Stimulated activated CD4-positive, alpha-beta T cell treated with anti-CD3 and anti-CD28 coated beads, Interleukin-1b, Interleukin-23, amount 100 ng/mL, for 1 hour (primary cell): ENCODE measurements at places on chromosomes 11 and 22.

DNA sequence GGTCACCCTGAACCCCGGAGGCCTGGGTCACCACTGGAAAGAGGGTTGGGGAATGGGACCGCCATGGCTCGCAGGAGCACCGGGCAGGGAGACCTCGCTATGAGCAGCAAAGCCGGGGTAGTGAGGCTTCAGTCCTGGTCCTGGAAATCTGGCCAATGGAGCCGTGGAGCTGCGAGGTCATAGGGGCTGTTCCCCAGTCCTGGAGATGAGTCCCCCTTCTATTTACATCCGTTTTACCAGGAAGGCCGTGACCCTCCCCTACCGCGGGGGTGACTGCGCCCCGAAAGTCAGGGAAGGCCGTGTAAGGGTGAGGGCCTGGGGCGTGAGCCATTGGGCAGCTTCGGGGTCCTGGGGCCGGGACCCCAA is 449 bp downstream of the PIDD1 start:
- DNase-seq = no peak

DNA sequence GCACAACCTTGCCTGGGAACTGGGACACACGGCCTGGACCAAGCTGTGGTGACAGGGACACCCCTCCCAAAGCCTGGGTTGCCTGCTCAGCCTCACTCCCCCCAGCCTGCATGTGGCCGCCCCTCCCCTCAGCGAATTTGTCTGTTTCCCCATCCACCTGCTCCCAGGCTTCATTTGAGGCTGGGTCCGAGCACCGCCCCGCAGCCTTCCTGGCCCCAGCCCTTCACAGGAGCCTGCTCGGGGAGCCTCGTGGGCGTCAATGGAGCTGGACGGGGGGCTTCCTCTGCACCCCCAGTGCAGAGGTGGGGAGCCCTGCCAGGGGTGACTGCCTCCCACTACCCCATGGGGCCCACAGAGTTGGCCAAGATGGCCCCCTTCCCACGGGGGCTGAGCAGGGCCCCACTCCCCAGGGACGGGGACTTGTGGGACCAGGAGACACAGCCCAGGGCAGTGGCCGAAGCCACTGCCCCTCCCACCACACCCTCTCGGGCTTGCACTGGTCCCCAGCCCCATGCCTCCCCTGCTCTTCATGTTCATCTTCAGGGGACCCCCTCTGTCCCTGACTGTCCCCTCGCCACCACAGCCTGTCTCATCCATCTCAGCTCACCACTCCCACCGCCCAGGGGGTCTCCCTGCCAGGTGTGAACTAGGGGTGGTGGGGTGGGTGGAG is 91.7 kb downstream of the WNT7B start:
- no peak for DNase-seq

- DNase-seq = no peak
These were observed 3.0 kb downstream of the PKP3 start for GRCh38 chr11:396948-397548.

DNA sequence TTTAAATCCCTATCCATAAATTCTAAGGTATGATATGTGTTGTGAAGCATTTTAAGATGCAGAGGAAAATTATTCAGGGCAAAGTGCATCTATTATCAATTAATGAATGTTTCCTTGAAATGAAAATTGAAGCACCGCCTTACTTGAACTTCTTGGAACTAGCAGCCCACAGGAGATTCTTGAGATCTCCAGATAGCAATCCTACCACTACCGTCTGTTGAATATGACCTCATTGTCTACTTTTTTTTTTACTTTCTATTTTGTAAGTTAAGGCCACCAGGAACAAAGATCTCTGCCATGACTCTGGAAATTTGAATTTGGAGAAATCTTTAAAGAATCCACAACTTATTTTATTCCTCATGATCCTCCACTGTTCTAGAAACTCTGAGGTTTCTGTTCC is 808.7 kb downstream of the KCNA4 start:
- DNase-seq = no peak

DNA sequence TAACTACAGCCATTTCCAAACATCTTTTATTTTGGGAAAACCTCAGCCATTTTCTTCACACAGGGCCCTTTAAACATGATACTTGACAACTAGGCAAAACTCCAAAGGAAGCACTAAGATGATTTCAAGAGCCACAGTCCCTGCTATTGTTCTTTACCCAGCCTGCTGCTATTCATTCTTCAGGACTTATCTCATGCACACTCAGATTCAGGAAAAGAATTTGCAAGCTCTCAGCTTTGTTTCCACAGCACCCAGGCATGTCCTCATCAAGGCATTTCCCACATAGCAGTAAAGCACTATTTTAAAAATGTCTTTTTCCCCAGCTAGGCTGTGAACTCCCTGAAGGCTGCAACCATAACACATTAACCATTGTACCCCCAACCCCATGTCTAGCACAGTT is 609.3 kb upstream of the CCDC90B start:
- DNase-seq = no peak
